ENCODE measurements at places on chromosomes 7 and 10. TPM values are rescaled to one million over a fixed set of nuclear protein-coding genes. Genes with fewer than 3 reads are reported as not detected.

DNA sequence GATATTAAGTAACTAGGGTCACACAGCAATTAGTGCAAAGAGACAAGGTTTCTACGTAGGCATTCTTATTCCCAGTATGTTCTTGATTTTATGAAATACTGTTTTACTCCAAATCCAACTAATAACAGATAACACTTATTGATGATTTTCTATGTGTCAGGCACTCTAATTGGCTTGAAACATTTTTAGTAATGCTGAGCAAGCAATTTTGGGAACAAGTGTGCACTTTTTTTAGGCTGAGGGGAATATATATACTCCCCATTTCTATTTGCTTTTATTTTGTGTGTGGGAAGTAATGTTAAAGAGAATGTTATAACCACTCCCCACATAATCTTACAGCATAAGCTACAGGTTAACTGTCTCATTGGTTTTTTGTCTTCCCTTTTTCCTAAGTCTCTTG is 4.2 kb upstream of the SORCS1 start:
- no peak for DNase-seq
- peaks cover 6% of the 10 kb centered on the region for H3K27me3 ChIP-seq
- H3K4me1 ChIP-seq: no peaks in the 10 kb centered on the region
- H3K4me3 ChIP-seq: no peak overlapping the region
- no peaks in the 10 kb centered on the region for H3K36me3 ChIP-seq

GRCh38 chr7:12475362-12476063 is 71.8 kb upstream of the VWDE start:
- no peaks in the 10 kb centered on the region for H3K36me3 ChIP-seq
- no peaks in the 10 kb centered on the region for H3K27me3 ChIP-seq
- DNase-seq: no peak
- H3K4me1 ChIP-seq: no peaks in the 10 kb centered on the region

DNA sequence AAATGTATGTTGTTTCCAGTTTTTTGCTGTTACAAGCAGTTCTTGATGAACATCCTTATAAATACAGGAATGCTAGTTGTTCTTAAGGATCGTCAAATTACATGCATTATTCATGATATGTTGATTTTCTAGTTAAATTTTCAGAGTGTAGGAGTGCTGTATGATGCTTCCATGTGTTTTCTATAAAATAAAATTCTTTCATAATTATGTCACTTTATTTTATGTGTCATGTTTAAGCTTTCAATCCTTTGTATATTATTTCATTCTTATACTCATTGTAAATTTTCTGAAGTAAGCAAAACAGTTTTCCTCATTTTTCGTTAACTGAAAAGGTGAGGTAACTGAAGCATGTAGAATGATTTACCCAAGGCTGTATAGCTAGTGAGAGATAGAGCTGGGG is 16.8 kb upstream of the MYPN start:
- no peaks in the 10 kb centered on the region for H3K4me1 ChIP-seq
- H3K4me3 ChIP-seq: no peak overlapping the region
- H3K36me3 ChIP-seq: no peaks in the 10 kb centered on the region
- H3K27me3 ChIP-seq: no peaks in the 10 kb centered on the region
- no peak for DNase-seq

The EIF5AL1 gene
- 0.61 TPM for total RNA-seq

The STK31 gene
- total RNA-seq: 1.7 TPM

All from glutamatergic neuron (in vitro differentiated cells).